Nephron progenitor cell (in vitro differentiated cells): ENCODE measurements at places on chromosomes 13 and 19.
A peak's percentile ranks its signal among the peaks of the same experiment; 100 is the strongest.

DNA sequence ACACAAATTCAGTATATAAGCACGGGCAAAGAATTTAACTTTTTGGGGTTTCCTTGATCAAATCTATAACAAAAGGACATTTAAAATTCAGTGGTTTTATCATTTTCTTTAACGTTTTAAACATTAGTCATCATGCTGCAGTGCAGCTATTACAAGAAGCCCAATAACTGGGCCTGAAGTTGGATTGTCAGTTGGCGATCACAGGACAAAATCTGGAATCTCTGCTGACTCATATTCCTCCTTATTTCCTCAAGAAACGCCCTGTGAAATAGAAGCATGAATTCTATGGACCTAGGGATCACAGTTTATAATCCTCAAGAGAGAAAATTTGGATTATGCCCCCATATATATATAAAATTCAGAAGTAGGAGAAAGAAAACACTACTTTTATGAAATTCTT is 971.6 kb upstream of the MIR17HG start:
- DNase-seq, result no peak

GRCh38 chr19:1767464-1767933 is 14.2 kb downstream of the ONECUT3 start:
- DNase-seq, result peak; percentile 84

DNA sequence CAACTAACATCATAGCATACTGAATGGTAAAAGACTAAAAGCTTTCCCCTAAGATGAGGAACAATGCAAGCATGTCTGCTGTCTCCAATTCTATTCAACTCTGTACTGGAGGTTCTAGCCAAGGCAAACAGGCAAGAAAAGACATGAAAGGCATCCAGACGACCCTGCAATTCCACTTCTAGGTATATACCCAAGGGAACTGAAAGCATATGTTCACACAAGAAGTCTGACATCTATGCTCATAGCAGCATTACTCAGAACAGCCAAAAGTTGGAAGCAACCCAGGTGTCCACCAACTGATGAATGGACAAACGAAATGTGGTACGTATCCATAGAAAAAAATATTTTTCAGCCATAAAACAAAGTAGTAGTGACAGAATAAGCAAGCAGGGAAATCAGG is 39.1 kb downstream of the PEPD start:
- DNase-seq, result no peak

DNA sequence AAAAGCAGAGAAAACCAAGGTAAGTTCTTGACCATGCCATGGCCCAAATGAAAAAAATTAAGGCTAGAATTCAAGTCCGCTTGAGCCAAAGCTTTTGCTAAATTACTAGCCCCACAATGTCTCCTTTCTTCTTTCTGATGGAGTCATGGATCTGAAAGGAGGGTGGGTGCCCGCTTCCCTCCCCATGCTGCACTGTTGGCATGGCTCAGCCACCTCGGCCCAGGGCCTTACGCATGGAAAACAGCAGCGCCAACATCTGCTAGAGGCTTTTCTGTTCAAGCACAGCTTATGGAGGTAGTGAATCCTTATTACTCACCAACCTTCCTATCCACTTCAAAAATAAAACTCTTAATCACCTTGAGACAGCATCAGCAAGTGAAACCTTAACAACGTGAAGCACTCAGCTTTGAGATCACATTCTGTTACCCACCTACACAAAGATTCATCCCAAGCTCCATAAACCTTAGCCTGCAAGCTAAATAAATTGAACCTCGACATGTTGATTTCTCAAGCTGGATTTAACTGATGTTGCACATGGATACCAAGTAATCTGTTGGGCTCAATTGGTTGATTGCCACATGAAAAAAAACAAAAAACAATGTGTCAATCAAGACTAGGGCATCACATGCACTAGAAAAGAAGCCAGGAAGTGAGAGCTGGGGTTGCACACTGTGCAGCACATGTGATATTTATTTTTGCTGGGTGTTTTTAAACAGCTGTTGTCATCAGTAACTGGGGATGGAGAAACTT is 43.4 kb downstream of the TPT1 start:
- DNase-seq, result no peak

DNA sequence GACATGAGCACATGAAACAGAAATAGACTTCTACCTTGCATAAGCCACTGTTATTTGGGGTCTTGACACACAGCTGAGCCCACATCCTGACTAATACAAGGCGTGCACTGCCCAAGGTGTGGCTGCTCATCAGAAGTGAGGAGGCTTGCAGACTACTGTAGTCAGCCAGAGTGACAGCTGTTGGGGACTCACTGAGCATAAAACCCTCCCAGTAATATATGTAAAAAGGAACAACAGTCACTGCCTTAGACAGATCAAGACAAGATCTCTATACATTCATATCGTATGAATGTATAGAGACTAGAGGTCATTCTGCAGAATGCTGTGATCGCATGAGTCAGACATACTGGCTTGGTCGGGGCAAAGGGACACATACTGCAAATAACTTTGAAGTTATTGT is 4.1 kb upstream of the C1QTNF9B start:
- no peak for DNase-seq

DNA sequence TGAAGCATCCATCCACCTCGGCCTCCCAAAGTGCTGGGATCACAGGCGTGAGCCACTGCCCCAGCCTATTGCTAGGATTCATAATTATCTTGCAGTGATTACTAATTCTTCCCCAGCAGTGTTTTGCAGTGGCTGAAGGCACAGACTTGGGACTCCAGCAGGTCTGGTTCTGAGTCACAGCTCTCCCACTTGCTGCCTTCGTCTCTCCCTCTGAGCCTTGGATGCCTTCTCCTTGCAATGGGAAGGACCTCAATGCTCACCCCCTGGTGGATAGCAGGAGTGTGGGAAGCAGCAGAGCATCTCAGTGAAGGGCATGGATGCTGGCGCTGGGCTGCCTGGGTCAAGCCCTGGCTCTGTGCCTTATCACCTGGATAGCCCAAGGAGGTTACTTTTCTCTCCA is 37.6 kb upstream of the SHKBP1 start:
- no peak for DNase-seq

DNA sequence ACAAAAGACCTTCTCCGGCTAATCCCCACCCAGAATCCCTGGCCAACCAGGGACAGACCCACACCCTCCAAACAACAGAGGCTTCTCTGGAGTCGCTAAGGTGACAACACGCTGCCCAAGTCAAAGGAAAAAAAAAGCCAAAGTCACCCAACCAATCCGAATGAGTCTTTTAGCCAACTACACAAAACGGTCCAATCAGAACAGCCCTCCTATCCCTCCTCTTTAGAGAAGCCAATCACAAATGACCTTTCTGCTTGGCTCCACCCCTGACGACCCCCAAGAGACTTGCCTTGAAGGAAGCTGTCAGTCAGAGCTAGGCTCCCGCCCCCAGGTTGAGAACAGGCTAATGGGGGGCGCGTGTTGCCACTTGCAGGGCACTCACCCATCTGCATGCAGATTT is 6.6 kb upstream of the FBXW9 start:
- peak; percentile 66 for DNase-seq

GRCh38 chr19:16714702-16715287 is 4.9 kb upstream of the NWD1 start:
- peak; percentile 68 for DNase-seq

DNA sequence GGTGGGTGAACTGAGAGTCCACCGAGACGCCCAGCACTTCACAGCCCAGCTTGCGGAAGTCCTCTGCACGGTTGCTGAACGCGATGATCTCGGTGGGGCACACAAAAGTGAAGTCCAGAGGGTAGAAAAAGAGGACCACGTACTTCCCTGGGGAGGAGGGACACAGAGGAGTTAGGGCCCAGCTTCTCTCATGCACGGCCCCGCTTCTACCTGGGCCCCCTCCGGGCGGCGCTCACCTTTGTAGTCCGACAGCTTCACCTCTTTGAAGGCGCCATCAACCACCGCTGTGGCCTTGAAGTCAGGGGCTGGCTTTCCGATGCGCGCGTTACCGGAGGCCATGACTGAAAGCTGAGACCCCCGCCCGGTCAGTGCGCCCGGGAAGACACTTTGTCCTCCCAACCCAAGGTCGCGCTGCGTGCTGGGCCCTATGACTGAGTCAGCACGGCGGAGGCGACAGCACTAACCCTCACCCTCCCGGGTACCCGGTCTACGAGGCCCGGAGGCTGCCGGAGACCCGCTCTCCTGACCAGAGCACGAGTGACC is 606 bp downstream of the PRDX2 start:
- peak; percentile 66 for DNase-seq

DNA sequence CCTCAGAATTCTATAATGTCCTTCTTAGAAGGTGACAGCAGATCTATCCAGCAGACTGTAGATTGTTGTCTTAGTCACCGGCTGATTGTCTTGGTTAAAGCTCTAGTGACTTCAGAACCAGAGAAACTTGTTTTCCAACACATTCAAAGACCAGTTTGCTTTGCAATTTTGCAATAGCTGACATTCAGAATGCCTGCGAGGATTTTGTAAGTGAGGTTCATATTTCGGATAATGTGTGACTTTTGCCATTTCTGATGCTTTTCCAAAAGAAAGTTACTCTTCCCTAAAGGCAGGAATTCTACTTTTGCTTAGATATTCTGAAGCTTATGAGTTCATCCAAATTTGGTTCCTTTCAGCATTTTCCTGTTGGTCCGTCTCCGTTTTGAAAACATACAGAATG is 13.2 kb downstream of the SPINT2 start:
- no peak for DNase-seq

- no peak for DNase-seq
These were observed 499.5 kb upstream of the SPRY2 start for GRCh38 chr13:80840316-80840976.

GRCh38 chr19:33233056-33233873 is 7.6 kb upstream of the SLC7A10 start:
- DNase-seq, result no peak

DNA sequence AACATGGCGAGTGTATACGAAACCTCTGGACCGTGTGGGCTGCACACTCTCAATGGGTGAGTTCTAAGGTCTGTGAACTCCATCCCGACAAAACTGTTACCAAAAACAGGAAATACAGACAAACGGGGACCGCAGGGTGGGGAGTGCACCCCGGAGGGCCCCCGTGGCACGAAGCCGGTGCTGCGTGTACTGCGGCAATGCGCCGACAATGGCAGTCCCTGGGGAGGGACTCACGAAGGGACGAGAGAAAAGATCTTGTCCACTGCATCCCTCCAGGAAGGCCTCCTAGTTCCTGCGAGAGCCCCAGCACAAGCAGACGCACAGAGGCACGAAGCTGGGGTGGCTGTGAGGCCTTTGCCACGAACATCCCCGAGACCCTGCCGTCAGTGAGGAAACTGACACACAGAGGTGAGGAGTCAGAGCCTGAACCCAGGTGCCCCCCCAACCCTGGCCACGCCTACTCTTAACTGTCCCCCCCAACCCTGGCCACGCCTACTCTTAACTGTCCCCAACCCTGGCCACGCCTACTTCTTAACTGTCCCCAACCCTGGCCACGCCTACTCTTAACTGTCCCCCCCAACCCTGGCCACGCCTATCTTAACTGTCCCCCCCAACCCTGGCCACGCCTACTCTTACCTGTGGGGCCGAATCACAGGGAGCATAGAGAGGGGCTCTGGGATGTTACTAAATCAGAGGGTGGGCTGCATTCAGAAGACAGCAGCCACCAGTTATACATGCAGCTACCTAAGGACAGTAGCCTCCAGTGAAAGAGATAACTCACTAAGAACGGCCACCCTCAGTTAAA is 4.2 kb downstream of the MED16 start:
- DNase-seq, result no peak

DNA sequence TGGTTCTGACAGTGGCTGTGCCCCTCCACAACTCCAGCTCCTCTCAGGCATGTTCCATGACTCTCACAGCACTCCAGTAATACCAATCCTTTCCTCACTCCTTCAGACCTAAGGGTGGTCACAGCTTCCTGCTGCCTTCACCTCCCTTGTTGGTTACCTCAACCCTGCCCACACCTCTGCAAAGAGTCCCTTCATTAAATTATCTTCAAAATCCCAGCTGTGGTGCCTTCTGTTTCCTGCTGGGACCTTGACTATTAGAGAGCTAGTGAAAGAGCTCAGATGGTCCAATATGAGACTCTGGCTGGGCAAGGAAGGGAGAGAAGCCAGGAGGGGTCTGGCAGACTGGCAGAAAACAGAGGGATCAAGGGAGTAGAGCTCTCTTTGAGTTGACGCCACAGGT is 26.1 kb downstream of the DEDD2 start:
- DNase-seq, result no peak

- DNase-seq, result no peak
These were observed 11.1 kb upstream of the CNMD start for GRCh38 chr13:52750713-52751112.

DNA sequence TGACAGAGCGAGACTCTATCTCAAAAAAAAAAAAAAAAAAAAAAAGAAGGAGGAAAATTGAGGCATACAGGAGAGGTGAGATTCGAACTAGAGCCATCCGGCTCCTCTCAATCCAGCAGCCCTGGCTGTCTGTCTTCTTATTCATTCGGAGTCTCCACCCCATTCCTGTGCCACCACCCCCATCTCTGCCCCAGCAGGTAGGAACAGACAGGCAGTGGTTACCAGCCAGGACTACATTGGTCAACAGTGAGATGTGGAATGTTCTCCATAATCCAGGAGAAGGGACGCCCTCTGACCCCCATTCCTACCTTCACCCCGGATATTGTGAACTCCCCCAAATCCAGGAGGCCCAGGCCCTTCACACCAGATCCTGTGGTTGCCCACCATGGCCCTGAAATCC is 6.6 kb upstream of the S1PR2 start:
- no peak for DNase-seq

DNA sequence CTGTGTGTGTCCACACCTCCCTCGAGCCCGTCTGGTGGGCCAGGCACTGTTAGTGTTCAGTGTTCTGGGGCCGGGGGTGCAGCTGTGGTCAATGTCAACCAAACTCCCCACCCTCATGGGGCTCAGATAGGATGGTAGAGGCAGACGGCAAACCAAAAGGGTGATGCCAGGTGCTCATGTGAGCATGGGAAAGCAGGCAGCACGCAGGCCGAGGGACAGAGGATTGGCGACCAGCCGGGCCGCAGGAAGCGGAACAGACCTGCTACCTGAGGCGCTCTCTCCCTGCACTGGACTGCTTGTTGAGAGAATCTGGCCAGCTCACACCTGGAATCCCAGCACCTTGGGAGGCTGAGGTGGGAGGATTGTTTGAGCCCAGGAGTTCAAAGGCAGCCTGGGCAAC is 29.1 kb downstream of the DHX34 start:
- DNase-seq, result no peak

DNA sequence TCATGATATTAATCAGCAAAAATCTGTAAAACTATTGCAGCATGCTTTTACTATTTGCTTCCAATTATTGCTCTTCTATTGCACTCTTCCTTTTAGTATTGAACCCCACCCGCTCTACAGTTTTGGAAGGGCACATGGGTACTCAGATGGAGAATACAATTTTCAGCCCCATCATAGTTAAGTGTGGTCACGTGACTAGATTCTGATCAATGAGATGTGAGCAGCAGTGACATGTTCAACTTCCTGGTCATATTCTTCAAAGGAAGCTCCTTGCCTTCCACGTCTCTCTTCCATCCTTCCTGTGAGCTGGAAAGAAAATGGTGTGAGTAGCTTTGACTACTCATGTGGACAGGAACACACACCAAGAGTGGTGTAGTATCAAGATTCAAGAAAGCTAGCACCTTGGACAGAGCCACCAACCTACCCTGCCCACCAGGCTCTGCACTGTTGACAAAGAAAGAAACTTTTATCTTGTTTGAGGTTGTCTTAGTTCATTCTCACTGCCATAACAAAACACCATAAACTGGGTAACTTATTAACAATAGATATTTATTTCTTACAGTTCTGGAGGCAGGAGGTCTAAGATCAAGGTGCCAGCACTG is 3.8 kb upstream of the FGF14 start:
- DNase-seq, result peak; percentile 54

GRCh38 chr19:18464646-18465045 is 26.7 kb upstream of the ISYNA1 start:
- no peak for DNase-seq
